Panc1 (cell line): ENCODE measurements at places on chromosomes 1 and 21. TPM values are rescaled to one million over a fixed set of nuclear protein-coding genes. Genes with fewer than 3 reads are reported as not detected.
A peak's percentile ranks its signal among the peaks of the same experiment; 100 is the strongest.

Gene DDAH1
- 85.4 TPM for total RNA-seq

Gene MPZL1
- total RNA-seq, result 72.0 TPM

Gene ID3
- 39.6 TPM for total RNA-seq

Gene HPCA
- total RNA-seq, result 1.2 TPM

Gene TMED5
- total RNA-seq, result 45.6 TPM

Gene OLFM3
- not detected for total RNA-seq

Gene OR2L2
- total RNA-seq, result not detected

GRCh38 chr1:44251989-44252671, 38.9 kb downstream of the DMAP1 start:
- no peaks in the 10 kb centered on the region for H3K36me3 ChIP-seq
- H3K4me3 ChIP-seq, result no peak overlapping the region
- no peak overlapping the region for H3K27ac ChIP-seq

DNA sequence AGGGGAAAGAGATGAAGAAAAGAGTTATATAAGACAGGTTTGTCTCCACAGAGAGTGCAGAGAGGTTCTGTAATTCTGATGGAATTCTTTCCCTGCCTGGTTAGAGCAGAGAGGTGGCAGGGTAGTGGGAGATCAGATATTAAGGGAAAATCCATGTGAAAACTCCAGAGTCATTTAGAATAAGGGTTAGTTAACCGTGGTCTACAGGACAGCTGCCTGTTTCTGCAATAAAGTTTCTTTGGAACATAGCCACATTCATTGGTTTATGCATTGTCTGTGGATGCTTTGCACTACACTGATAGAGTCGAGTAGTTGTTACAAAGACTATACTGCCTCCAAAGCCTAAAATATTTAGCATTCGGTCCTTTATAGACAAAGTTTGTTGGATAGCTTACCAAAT, 55.6 kb downstream of the LRRC8D start:
- DNase-seq, result no peak
- H3K4me1 ChIP-seq, result no peaks in the 10 kb centered on the region
- H3K27ac ChIP-seq, result no peak overlapping the region
- H3K36me3 ChIP-seq, result no peaks in the 10 kb centered on the region
- H3K27me3 ChIP-seq, result no peaks in the 10 kb centered on the region

DNA sequence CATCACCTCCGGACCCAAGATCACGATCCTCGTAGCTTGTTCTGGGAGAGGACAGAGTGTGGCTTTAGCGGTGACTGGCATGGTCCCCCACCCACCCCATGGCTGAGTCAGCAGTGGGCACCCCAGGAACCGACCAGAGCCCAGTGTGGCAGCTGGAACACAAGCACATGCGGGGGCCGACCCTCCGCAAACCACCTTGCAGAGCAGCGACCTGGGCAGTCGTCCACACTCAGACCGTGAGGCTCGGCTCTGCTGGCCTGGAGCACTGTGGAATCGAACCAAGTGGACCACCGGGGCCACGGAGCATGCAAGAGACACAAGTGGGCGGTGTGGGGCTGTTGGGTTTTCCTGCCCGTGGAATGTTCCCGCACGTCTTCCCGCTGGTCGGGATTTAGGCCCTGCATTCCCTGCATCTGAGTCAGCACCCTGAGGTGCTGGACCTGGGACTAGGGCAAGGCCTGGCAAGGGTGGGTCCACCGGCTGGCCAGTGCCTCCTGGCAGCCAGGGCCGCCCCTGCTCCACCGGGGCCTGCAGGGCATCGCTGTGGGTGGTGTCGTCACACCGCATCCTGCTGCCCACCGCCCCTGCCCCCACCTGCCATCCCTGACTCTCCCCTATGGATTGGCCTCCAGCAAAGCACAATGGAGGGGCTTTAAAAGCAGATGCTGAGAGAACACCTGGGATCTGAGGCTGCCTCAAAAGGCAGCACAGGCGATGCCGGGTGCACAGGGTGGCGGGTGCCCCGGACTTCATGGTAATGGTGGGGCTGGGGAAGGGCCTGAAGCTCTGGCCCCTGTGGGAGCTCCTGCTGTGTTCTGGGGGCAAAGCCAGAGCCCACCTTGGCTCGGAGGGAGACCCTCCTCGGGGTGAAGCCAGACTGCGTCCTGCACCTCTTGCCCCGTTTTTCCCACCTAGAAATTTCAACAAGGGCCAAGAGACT, 18.5 kb downstream of the MORN1 start:
- H3K36me3 ChIP-seq, result no peaks in the 10 kb centered on the region
- H3K4me3 ChIP-seq, result no peak overlapping the region
- no peaks in the 10 kb centered on the region for H3K27me3 ChIP-seq
- peaks cover 16% of the 10 kb centered on the region for H3K4me1 ChIP-seq
- no peak for DNase-seq

DNA sequence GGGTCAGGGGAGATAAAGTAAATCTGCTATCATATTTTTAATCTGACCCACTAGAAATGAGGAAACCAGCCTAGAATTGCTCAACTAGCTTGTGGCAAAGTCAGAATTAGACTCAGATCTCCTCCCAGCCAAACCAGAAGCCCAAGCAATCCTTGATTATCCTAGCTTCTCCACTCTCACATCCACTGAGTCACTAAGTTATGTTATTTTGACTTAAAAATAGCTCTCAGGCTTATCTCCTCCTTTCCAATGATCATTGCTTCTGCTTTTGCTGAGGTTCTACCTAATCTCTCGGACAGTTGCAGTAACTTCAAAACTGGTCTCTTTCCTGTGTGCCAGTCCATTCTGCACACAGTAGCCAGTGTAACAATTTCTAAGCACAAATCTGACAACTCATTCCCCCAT, 22.9 kb downstream of the OVAAL start:
- H3K4me1 ChIP-seq, result no peaks in the 10 kb centered on the region
- H3K4me3 ChIP-seq, result no peak overlapping the region
- no peak for DNase-seq
- no peak overlapping the region for H3K27ac ChIP-seq
- no peaks in the 10 kb centered on the region for H3K36me3 ChIP-seq
- H3K27me3 ChIP-seq, result no peaks in the 10 kb centered on the region; the same call in 1 of the 2 replicates

DNA sequence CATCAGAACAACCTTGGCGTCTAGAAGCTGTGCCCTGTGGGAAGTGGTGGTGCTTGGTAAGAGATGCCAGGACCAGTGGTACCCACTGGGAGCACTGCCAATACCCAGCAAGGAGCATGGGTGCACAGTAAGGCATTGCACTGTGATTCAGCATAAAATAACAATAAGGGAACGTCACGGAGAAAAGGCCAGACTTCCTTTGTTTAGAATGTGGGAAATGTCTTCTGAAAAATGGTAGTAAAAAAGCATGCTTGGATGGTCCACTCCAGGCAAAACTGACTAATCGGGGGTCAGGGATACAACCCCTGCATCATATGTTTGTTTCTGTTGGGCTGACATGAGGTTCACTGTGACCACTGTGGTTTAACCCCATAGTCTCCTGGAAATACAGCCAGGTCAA, 14.7 kb downstream of the METTL18 start:
- H3K27ac ChIP-seq, result no peak overlapping the region
- H3K27me3 ChIP-seq, result peaks cover 3% of the 10 kb centered on the region; the same call in 1 of the 2 replicates
- no peak overlapping the region for H3K4me3 ChIP-seq
- no peak for DNase-seq
- no peaks in the 10 kb centered on the region for H3K4me1 ChIP-seq

- no peaks in the 10 kb centered on the region for H3K4me1 ChIP-seq
- no peak overlapping the region for H3K27ac ChIP-seq
- H3K4me3 ChIP-seq, result no peak overlapping the region
- H3K27me3 ChIP-seq, result no peaks in the 10 kb centered on the region
- no peaks in the 10 kb centered on the region for H3K36me3 ChIP-seq
Observed at GRCh38 chr21:41010101-41010435, 157.9 kb upstream of the BACE2 start.

DNA sequence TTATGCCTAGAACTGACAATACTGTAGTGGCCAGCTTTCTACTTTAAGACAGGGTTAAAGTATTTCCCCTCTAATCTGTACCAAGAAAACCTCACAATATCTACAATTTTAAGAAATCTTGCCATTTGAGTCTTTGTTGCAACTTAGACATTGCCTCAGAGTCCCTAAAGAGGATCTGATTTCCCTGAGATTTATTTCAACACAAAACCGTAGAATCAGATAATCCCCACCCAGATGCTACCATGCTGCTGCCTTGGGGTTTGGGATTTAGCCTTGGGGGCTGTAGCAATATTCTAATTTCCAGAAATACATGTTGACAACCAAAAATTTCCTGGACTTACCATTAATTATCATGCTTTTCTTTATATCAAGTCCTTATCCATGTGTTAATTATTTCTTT, 50.3 kb upstream of the DENND1B start:
- no peak overlapping the region for H3K27ac ChIP-seq
- no peak for DNase-seq
- no peaks in the 10 kb centered on the region for H3K36me3 ChIP-seq
- no peaks in the 10 kb centered on the region for H3K4me1 ChIP-seq
- no peak overlapping the region for H3K4me3 ChIP-seq

GRCh38 chr1:40825435-40825788, 36.8 kb downstream of the CITED4 start:
- H3K27ac ChIP-seq, result no peak overlapping the region
- no peak for DNase-seq
- H3K36me3 ChIP-seq, result no peaks in the 10 kb centered on the region
- no peak overlapping the region for H3K4me3 ChIP-seq

DNA sequence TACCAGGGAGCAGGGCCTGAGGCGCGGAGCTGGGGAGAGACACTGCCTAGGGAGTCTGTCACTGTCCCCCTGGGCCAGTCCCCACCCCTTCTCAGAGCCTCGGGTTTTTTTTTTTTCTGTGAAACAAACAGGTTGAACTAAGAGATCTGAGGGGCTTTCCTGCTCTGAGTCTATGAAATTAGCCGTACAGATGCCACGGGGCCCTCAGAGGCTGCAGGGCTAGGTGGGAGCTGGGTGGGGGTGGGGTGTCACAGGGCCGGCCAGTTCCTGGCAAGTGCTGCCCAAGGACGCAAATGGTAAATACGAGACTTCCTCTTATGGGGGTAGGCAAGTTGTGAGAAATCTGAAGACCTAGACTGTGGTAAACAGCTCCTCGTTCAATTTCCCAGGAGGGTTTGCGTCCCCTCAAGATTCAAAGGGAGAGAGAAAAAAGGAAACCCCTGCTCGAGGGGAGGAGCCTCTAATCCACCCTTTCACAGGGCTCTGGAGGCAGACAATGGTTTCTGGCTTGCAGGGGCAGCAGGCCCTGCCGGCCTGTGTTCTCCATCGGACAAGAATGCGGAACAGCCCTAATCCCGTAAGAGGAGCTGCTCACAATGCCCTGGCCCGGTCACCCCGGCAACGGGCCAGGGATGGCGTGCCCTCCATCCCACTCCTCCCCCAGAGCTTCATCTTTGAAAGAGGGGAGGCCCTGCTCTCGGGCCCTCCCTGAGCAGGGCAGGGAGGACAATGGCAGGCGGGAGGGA, 7.8 kb downstream of the NUAK2 start:
- 0 out of 2 replicates have a peak, but pooled peaks cover 6% of the 10 kb centered on the region for H3K36me3 ChIP-seq
- H3K27ac ChIP-seq, result peak overlapping the region; percentile 73
- DNase-seq, result no peak
- no peaks in the 10 kb centered on the region for H3K27me3 ChIP-seq
- no peak overlapping the region for H3K4me3 ChIP-seq
- peaks cover 57% of the 10 kb centered on the region for H3K4me1 ChIP-seq

DNA sequence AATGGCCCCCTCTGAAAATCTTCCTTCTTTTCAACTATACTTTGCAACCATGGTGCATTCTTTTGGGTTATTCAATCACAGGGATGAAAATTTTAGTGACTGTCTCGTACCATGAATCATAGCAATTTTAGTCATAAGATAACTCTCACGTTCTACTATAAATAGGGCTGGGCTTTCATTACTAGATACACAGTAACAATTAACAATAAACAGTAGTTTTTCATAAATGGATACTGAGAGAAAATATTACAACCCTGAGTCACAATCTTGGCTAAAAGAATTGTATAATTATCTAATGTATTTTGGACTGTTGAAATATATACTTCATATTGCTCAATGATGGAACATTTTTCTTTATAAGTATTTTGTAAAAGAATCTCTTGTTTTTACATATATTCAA, 96.1 kb downstream of the TEX35 start:
- H3K4me1 ChIP-seq, result no peaks in the 10 kb centered on the region
- no peaks in the 10 kb centered on the region for H3K36me3 ChIP-seq
- no peak overlapping the region for H3K4me3 ChIP-seq

DNA sequence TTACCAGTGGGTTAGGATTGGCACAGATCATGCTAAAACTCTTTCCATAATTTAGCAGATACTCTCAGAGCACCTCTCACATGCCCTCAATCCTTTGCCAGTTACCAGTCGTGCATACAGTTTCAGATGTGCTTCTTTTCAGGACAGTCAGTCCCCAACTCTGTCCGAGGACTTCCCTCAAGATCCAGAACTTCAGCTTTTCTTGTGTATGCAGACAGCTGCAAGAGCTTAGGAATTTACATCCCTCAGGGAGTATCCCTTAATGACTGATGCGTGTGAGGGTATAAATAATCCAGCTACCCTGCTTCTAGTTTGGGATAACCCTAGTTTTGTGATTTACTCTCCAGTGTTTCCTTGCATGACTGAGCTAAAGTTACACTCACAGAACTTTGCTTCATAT, 393.0 kb upstream of the PLXNA2 start:
- H3K27ac ChIP-seq, result no peak overlapping the region
- H3K4me1 ChIP-seq, result no peaks in the 10 kb centered on the region
- no peaks in the 10 kb centered on the region for H3K36me3 ChIP-seq
- no peak for DNase-seq
- H3K27me3 ChIP-seq, result no peaks in the 10 kb centered on the region

GRCh38 chr1:153368495-153368894, 6.9 kb downstream of the S100A12 start:
- no peak overlapping the region for H3K27ac ChIP-seq
- H3K27me3 ChIP-seq, result no peaks in the 10 kb centered on the region
- no peak for DNase-seq
- H3K4me3 ChIP-seq, result no peak overlapping the region
- H3K36me3 ChIP-seq, result no peaks in the 10 kb centered on the region
- no peaks in the 10 kb centered on the region for H3K4me1 ChIP-seq

DNA sequence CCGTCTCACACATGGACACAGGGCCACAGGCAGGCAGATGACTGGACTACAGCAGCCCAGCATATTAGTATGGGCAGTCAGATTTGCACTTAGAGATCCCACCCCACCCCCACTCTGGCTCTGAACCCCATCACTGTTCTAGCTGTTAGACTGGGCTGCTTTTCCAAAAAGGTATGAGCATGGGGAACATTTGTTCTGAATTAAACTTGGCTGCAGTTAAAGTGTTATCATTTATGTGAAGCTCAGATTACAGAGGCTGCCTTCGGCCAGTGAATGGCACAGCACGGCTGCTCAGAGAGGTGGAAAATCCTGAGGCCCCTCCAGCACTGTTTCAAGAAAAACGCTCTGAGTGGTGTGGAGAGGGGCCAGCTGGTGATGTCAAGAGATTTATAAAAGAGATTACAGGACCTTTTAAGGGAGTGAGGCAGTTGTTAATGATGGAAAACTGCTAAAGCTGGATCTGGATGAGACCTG, 6.9 kb upstream of the NOS1AP start:
- no peak overlapping the region for H3K4me3 ChIP-seq
- peaks cover 23% of the 10 kb centered on the region for H3K4me1 ChIP-seq
- no peak for DNase-seq
- peak overlapping the region; percentile 77 for H3K27ac ChIP-seq
